Kidney capillary endothelial cell (primary cell): ENCODE measurements at places on chromosomes 6 and 20.

DNA sequence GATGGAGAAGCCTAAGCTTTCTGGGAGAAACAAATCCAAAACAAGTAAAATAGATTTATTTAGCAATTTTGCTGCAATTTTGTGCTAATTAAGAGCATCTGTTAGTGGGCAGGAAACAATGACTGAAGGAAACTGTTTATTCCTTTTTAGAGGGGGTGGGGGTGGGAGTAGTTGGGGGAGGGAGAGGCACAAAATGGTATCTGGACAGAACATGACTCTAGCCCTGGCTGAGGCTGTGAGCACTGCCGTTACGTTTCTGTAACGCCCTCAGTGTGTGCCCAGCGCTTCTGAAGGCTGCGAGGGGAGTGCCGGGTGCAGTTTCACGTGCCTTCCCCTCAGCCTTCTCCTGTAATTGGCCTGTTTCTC is 28.8 kb downstream of the METTL24 start:
- DNase-seq: no peak

- DNase-seq: no peak
Observed at GRCh38 chr20:25052255-25053194, 5.4 kb downstream of the ACSS1 start.

DNA sequence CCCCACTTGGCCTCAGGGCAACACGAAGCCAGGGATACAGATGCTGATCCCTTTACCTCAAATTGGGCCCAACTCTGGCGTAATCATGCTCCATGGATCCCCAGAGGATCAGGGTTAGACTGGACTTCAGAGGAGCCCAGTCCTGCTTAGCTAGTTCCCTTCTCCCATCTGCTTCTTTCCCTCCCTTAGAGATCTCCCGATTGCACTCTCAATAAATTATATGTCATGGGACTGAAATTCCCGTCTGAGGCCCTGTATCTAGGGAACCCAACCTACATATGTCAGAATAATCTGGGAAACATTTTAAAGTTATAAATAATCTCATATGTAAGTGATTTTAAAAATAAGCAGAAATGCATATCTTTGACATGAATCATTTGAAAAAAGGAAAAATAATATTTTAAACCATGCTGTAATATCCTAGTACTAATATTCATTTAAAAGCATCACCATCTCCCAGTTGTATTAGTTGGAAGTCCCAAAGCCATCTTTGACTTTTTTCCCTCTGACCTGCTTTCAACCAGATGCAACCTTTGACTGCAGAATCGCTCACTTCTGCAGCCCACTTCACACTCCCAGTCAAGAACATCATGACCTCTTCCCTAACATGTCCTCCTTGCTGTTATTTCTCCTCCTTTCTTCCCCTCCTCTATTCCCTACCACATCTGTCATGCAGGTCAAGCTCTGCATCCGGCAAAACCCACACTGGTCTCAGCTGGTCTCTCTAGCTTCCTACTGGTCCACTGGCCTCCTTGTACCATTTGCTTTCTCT is 393.6 kb downstream of the BTBD3 start:
- DNase-seq: no peak

- DNase-seq: no peak
Observed at GRCh38 chr6:28982476-28983266, 22.4 kb downstream of the ZNF311 start.

DNA sequence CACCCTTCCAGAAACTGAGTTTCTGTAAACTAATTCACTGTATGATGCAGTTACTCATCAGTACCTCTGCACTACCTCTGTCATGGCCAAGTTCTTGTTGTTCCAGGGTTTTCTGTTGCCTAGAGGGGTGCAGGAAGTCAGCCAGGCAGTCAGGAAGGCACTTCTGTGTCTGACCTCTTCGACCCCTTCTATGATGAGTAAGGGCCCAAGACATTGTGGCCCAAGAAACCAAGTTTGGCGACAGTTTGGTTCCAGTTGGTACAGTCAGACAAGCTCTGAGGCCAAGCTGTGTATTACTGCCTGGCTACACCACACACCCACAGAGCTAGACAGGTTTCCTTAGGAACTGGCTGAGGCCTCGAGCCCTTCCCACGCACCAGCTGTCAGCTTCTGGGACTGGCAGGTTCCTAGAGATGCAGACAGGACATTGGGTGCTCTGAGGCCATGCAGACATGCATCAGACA is 41.2 kb downstream of the TRAF3IP2 start:
- DNase-seq: peak; percentile 98

DNA sequence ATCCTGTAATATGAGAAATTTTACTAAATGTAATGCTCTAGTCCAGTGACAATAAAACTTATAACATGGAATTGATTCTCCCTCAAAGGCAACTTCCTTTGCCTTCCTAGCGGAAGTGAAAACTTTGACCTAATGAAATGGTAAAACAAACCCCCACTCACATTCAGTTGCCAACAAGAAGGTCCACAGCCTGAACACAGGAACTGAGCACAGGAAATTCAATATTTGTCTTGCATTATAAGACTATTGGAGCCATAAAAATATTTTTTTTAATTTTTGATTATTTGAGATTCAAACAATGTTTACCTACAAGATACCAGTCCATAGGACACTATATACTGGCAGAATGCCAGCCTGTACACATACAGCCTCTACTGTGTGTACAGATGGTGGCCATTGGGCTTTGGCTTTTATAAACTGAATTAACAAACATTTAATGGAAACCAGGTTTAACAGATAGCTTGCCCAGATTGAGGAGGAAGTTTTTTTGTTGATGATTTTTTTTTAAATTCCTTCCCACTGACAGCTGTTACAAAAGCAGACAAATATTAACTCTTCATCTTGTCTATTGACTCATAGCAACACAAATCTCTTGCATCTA is 481.5 kb upstream of the JAG1 start:
- DNase-seq: no peak

DNA sequence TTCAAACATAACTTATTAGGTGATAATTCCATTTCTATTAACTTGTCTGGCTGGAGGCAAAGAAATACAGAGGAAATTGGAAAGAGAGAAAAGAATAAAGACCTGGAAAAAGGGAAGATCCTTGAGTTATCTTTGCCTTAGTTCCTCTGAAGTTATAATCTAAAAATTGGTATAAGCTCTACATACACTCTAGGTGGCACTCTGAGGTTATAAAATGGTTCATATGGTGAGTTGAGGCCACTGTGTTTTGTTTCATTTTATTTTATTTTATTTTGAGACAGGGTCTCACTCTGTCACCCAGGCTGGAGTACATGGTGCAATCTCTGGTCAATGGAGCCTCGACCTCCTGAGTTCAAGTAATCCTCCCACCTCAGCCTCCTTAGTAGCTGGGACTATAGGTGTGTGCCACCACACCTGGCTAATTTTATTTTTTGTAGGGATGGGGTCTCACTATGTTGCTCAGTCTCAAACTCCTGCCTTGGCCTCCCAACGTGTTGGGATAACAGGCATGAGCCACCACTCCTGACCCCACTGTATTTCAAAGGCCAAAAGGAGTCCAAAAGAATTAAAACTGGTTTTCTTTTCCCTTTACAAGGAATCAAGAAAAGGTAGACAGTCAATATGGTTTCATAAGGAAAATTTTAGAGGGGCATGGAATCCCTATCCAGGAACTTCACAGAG is 19.4 kb downstream of the GPX6 start:
- DNase-seq: no peak

DNA sequence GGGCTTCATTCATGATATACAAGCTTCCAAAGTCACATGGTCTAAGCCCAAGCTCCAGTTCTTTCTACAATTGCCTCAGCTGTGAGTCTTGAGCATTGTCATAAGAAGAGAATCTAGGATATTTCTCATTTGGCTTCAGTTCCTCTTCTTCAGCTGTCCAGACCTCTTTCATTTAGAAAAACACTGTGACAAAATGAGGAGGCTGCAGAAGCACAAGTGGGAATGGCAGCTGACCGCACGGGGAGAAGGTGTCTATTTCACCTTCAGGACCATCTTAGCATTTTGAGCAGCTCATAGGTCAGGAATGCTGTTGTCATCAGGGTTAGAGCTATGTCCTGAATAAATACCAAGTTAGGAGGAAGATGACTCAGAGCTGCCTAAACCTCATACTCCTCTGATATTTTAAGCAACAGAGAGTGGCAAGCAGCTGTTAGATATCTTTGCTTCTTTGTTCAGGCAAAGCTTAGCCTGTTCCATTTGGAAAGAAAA is 390.1 kb upstream of the CITED2 start:
- peak; percentile 94 for DNase-seq

GRCh38 chr20:38043512-38044300 is 10.2 kb downstream of the RPRD1B start:
- DNase-seq: peak; percentile 61

GRCh38 chr20:17616480-17617211 is 46.8 kb downstream of the DSTN start:
- DNase-seq: no peak

GRCh38 chr20:2740702-2741101 is 48.1 kb downstream of the EBF4 start:
- no peak for DNase-seq

DNA sequence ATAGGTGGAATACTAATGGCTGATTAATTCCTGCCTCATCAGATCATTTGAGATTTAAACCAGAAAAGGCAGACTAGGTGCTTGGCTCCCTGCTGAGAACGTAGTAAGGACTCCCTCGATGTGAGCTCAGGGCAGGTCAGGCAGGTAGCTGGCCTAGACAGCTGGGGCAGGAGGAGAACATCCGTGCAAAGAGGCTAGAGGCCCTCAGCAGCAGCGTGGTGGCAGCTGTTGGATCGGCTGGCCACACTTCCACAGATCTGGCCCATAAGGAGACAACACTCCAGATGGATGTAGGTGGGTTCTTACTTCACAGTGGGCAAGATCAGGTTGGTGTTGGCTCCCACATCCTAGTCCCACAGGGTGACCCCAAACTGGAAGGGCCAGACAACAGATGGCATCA is 38.5 kb downstream of the EYA2 start:
- no peak for DNase-seq

GRCh38 chr6:160022793-160023192 is 53.9 kb downstream of the IGF2R start:
- DNase-seq: no peak

- no peak for DNase-seq
Observed at GRCh38 chr6:83873869-83874268, 14.4 kb downstream of the CYB5R4 start.

- no peak for DNase-seq
Observed at GRCh38 chr6:31573239-31574105, 1.4 kb downstream of the LTA start.

DNA sequence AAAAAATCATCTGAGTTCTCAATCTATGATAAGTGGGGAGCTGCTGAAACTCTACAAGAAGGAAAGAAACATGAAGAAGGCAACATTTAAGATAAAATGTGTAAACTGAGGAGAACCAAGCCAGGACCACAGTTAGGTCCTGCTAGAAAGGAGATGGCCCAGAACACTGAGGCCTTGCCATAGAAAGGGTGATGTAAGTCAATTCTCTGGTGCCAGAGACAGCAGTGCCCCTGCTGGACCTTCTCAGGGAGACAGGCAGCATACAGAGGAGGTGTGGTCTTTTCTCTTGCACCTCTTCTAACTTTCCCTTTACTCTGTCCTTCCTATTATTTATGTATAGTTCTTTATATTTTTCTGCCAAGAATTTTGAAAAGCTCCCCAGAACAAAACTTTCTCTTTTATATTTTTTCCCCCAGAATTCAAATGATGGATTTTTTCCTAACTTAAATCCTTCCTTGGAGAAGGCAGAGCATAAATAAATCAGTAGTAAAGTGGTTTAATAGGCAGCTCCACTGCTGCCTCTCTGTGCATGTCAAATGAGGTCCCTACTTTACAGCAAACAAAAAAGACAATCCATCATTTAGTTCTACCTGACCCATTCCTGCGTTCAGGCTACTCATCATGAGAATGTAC is 9.0 kb downstream of the UQCC2 start:
- peak; percentile 51 for DNase-seq

GRCh38 chr20:56289652-56290051 is 41.1 kb downstream of the MC3R start:
- DNase-seq: no peak

DNA sequence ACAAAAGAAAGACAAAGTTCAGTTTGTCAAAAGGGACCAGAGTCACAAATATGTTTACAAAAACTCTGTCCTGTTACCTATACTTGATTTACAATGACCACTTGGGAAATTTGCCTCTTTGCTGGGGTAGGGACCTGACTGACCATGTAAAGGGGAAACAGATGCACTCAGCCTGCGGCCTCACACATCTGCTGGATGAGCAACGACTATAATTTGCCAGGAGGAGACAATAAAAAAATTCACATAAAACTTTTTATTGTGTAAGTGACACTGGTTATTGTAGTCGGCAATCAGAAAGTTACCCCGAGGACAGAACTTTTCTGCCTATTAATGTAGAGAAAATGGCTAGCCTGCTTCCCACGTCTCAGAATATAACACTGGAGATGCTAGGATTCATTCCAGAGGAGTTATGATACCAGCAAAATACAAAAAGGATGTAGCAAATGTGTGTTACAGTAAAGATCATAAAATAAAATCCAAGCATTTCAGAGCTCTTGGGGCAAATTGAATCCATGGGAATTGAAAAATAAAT is 415.4 kb upstream of the SPTLC3 start:
- no peak for DNase-seq

GRCh38 chr6:90478278-90478677 is 108.6 kb downstream of the MAP3K7 start:
- no peak for DNase-seq

DNA sequence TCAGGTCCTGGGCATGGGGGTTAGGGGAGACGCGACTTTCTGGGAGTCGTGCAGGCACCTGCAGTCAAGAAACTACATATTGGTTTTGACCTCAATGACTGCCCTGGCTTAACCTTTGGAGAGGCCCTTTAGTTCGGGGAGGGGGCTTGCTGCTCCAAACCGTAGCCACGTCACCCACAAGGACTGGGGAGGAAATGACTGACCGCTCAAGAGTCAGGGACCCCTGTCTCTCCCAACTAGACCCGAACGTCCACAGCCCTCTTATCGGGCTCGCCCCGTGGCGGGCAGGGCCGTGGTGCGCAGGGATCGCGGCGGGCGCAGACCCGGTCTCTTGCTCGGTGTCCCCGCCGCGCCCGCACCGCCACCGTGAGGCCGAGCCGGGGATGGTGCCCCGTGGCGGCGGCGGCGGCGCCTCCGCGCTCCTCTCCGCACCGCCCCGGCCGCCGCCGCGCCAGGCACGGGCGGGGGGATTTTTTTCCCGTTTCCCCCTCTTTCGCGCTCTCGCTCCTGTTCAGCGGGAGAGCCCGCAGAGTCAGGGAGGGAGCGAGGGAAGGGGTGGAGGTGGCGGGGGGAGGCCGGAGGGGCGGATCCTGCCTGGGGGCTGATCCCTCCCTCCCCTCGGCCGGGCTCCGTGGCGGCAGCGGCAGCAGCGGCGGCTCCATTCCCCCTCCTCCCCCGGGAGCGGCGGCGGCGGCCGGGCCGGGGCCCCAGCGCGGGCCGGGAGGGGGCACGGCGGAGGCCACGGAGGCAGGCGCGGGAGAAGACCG is at the start of gene BRPF3:
BRPF3 (plus strand) TSS at position 632 of the 767 bp plus-strand sequence. CDS start 3,579 bp downstream, outside the sequence.
- peak; percentile 51 for DNase-seq

GRCh38 chr6:85641522-85641896 is 1.2 kb downstream of the SYNCRIP start:
- DNase-seq: no peak

- no peak for DNase-seq
Observed at GRCh38 chr6:22800451-22800850, 231.1 kb downstream of the HDGFL1 start.
